Epithelial cell of proximal tubule (primary cell): ENCODE measurements at places on chromosomes 6 and 20. TPM values are rescaled to one million over a fixed set of nuclear protein-coding genes. Genes with fewer than 3 reads are reported as not detected.
A peak's percentile ranks its signal among the peaks of the same experiment; 100 is the strongest.

DNA sequence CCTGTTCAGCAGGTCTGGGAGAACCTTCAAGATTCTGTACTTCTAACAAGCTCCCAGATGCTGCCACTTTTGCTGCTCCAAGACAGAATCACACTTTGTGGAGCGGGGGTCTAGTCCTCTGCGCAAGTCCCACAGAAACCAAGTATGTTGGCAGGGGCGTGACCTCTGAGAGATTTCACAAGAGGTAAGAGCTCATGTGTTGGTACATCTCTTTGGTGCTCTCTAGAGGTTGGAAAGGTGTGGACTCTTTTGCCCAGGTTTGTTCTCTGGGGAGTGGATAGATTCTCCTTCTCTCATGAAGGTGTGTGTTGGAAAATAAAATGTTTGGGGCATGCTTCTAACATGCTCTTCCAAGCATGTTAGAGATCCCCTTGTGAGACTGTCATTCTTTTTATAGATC lies 340.9 kb upstream of the IRAK1BP1 start:
- DNase-seq, result no peak

- DNase-seq, result no peak
Observed at GRCh38 chr6:74753883-74754600, 451.8 kb downstream of the COL12A1 start.

GRCh38 chr20:21126581-21126870 lies 644 bp downstream of the KIZ start:
- no peak for DNase-seq

GRCh38 chr20:11403711-11404110 lies 514.0 kb upstream of the BTBD3 start:
- DNase-seq, result no peak

ZSCAN31 gene
- total RNA-seq, result 0.52 and 0.94 TPM in 2 replicates

DNA sequence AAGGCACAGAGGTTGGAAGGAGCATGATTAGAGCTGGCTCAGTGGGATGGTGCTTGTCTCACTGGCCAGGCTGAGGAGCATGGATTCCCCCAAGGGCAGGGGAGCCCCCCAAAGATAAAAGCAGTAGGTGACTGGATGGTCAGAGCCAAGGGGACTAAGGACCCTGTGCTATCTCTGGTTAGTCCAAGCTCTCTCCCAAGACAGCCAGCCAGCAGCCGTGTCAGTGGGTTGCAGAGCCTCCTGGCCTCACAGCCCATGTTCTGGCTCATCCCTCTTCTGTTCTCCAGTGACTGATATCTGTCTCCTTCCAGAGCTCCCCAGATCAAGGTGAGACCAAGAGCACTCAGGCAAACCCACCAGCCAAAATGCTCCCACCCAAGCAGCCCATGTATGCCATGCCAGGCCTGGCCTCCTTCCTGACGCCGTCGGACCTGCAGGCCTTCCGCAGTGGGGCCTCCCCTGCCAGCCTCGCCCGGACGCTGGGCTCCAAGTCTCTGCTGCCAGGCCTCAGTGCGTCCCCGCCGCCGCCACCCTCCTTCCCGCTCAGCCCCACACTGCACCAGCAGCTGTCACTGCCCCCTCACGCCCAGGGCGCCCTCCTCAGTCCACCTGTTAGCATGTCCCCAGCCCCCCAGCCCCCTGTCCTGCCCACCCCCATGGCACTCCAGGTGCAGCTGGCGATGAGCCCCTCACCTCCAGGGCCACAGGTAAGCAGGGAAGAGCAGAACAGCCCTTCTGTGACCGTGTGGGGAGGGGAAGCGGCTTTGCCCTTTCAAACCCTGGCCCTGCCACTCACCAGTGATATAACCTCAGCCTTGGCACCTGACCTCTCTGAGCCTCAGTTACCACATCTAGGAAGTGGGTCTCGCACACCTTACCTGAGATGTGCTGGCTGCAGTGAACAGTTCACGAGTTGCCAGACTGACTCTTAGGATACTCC lies 121.3 kb downstream of the JPH2 start:
- no peak for DNase-seq

TRAPPC3L gene
- not detected in 2 replicates for total RNA-seq

DNA sequence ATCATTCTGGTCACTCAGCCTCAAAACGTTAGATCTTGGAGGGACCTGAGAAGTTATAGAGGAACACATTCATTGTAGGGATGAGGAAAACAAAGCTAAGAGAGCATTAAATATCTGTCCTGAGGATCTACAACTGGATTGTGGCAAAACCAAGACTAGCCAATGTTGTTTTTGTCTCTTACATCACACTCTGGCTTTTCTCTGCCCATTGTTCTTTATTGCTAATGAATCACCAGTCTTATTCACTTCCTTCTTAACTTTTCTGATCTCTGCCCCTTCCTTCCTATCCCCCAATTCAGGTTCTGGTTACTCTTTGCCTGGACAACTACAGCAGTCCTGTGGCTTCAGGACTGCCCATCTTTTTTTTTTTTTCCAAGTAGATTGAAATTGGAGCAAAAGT lies 57.0 kb upstream of the PREP start:
- peak; percentile 33 for DNase-seq

- DNase-seq, result no peak
Observed at GRCh38 chr6:11631008-11631407, 93.5 kb downstream of the TMEM170B start.

- no peak for DNase-seq
Observed at GRCh38 chr6:121263742-121264141, 70.5 kb downstream of the TBC1D32 start.

- no peak for DNase-seq
Observed at GRCh38 chr20:44400970-44401769, 45.7 kb downstream of the HNF4A start.

GRCh38 chr6:130575557-130575956 lies 209.7 kb downstream of the TMEM200A start:
- DNase-seq, result no peak

DNA sequence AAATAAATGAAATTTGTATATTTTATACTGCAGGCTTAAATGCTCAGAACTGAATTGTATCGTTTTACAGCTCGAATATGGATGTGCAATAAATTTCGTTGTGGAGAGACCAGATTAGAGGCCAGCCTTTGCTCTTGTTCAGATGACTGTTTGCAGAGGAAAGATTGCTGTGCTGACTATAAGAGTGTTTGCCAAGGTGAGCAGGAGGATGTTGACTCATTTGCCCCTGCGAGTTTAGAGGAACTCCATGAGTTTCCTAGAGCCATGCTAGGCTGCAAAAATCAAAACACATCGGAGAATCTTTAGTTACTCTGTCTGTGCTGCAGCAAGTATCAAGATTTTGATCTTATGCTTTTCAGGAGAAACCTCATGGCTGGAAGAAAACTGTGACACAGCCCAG lies 15.4 kb downstream of the ENPP3 start:
- DNase-seq, result no peak

MTHFD1L gene
- 39.5 and 66.8 TPM in 2 replicates for total RNA-seq

TFAP2C gene
- total RNA-seq, result 0.23 and 0.94 TPM in 2 replicates

GRCh38 chr6:31267651-31268368 lies 4.1 kb downstream of the HLA-C start:
- DNase-seq, result no peak

MYBL2 gene
- total RNA-seq, result 77.0 and 183 TPM in 2 replicates

F13A1 gene
- 5.4 TPM in 1 of 2 replicates, not detected in the other for total RNA-seq

DNA sequence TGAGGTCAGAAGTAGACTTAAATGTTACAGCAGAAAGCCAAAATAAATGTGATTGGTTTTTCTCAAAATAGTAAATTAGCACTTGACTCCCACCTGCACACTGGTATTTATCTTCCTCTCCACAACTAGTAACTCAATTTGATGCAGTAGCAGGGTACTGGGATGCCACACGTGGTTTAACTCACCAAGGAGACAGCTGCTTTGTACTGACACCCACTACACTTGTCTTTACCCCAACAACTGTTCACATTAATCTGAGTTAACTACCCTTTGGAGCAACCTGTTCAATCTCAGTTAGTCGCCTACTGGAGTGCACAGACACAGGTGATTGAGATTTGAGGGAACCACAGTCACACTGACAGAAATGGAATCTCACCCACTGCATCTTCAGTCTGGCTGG lies 242.1 kb downstream of the PRKN start:
- no peak for DNase-seq

- peak; percentile 62 for DNase-seq
Observed at GRCh38 chr6:139017227-139017626, 11.3 kb upstream of the ABRACL start.

AIF1 gene
- not detected in 2 replicates for total RNA-seq

GRCh38 chr6:6942831-6943230 lies 164.9 kb upstream of the RREB1 start:
- DNase-seq, result no peak

PNPLA1 gene
- total RNA-seq, result not detected in 2 replicates

DNA sequence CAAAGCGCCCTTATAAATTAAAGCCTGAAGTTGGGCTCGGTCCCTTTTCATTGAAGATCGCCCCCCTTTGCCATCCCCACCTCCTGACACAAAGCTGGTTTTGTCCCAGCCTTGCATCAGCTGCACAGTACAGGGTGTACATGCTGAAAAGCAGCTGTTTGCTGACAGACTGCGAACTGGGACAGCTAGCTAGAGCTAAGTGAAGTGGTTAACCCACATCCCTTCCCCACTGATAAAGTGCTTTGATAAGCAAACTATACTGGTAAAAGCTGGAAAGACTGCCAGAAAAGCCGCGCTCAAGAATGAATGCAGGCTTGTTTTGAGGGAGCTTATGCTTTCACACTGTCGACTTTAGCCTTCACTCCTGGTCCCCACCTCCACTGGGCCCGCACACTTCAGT lies 207.3 kb downstream of the GMDS start:
- no peak for DNase-seq

DNA sequence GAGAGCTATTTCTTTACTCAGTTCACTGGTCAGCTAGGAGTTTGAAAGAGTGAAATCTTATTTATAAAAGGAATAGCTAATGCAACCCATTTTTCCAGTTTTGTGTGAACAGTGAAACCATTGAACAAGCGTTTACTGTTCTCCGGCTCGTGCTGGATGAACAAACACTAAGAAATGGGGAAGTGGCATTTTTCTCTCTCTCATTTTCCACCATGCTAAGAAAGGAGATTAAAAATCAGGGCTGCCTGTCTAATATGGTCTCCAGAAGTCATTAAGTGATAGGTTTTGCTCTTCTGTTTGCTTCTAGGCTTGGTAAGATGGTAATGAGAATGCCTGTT lies 774 bp upstream of the SFT2D1 start:
- no peak for DNase-seq

SLC35F1 gene
- 0.43 TPM in 1 of 2 replicates, not detected in the other for total RNA-seq

SLC22A16 gene
- 0.14 TPM in 1 of 2 replicates, not detected in the other for total RNA-seq

ZNF318 gene
- total RNA-seq, result 7.5 and 7.7 TPM in 2 replicates

DNA sequence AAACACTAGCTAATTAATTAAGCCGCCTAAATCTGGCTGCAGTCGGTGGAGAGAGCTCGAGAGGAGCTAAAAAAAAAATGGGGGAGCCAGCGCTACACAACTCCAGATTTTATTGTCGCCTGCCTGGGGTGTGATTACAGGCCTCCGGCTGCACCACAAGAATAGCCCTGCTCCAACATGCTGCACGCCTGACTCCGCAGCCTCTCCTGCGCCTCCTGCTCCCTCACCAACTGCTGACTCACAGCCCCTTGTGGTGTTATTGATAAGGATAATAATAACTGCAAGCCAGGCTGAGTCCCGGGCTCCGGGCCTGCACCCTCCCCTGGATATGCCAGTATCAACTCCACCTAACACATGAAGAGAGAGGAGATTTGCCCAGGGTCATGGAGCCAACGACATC lies 16.8 kb downstream of the SIRPA start:
- no peak for DNase-seq

DNA sequence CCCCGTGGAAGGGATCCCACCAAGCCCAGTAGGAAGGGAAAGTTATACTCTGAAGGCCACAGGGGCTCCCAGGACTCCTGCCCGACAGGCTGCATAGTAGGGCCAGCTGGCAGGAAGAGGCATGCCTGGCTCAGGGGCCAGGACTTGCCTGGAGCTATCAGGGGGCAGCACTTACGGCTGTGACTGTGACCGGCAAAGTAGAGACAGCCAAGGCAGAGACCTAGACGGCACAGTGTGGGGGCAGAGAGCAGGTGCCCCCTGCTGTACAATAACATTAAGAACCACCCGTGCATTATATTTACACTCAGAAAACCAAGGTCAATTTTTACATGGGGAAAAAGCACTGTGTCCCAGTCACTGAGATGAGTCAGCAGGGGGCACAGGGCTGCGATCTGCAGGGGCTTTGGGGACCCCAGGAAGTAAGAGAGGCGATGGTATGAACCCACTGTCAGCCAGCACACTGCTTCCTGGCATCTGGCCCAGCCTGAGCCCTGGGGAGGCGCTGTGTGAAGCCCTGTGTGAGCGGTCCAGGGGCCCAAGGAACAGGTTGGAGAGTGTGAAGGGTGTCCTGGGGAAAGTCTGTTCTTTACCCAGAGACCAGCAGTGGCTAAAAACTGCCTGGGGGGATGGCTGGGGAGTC lies 9.9 kb downstream of the CCDC167 start:
- DNase-seq, result no peak

DNA sequence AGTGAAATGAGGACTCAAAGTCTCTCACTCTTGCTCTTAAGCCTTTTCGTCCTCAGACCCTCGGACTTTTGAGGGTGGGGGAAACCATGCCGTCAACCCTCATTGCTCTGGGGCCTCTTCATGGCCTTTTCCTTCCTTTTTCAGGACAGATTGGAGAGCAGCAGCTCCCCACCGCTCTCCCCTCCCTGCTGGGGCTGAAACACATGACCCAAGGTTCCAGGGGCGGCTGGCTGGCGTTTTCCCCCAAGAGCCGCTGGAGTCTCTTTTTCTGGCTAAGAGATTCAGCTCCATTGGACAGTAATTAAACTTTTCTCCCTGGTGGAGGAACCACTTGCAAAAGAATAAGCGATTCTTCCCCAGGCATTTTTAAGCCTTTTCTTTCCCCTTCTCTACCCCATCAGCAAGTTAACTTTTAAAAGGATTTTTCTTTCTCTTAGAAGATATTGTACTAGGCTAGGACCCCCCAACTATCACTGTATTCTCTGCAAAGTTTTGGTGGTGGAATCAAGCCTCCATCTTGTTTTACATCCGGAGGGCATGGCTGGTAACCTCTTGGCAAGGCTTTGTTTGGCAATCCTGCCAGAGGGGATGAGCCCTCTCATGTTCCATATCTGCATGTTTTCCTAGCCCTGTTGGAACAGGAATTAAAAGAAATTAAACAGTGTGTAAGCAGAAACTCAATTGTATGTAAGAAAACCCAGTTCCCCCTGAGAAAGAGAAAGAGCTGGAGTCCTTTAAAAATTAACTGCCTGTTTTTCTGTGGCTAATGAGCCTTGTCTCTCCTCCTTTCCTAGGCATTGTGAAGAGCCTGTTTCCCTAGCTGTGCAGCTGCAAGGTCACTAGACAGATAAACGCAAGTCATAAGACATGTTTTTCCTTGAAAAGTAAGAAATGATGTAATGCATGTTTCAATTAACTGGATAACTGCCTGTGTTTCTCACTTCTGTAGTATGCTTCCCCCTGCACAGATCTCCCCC lies 100.8 kb upstream of the GPR6 start:
- peak; percentile 71 for DNase-seq
